ENCODE measurements at places on chromosomes 12 and 14.

- DNase-seq, result no peak
These were observed 173.5 kb downstream of the CHST11 start for GRCh38 chr12:104630230-104630670.

DNA sequence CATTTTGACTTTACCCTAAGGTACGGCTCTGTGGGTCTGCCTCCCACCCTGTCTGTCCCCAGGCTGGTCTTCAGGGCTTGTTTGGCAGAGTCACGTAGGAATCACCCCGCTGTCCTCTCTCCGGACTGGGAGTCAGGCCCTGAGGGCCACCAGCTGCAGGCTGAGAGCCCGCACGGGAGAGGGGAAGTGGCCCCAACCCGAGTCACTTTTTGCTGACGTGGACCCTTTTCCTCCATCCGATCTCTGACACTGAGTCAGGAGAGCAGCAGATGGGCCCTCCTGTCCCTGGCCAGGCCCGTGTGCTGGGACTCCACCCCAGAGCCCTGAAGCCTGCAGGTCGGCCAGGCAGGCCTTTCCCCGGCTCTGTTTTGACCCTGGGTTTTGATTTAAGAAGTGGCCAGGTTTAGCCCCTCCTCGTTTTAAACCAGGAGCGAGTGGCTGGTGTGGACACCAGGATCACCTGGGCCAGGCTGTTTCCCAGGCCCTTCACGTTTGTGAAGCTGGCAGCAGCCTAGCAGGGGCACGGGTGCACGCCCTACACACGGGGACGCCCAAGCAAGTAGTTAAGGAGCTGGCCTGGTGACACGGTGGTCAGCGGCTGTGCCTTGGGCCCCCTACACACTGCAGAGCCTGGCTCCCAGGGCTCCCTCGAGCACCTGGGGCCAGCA is 12.5 kb upstream of the TEX22 start:
- no peak for DNase-seq

DNA sequence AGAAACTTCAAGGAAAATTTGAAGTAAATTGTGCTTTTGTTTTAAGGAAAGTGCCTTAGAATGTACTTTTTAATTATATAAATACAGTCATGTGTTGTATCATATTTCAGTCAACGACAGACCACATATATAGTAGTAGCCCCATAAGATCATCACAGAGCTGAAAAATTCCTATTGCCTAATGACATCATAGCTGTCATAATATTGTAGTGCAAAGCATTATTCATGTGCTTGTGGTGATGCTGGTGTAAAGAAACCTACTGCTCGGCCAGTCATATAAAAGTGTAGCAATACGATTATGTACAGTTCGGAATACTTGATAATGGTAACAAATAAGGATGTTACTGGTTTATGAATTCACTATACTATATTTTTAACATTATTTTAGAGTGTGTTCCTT is 198.9 kb upstream of the SLC16A7 start:
- no peak for DNase-seq

DNA sequence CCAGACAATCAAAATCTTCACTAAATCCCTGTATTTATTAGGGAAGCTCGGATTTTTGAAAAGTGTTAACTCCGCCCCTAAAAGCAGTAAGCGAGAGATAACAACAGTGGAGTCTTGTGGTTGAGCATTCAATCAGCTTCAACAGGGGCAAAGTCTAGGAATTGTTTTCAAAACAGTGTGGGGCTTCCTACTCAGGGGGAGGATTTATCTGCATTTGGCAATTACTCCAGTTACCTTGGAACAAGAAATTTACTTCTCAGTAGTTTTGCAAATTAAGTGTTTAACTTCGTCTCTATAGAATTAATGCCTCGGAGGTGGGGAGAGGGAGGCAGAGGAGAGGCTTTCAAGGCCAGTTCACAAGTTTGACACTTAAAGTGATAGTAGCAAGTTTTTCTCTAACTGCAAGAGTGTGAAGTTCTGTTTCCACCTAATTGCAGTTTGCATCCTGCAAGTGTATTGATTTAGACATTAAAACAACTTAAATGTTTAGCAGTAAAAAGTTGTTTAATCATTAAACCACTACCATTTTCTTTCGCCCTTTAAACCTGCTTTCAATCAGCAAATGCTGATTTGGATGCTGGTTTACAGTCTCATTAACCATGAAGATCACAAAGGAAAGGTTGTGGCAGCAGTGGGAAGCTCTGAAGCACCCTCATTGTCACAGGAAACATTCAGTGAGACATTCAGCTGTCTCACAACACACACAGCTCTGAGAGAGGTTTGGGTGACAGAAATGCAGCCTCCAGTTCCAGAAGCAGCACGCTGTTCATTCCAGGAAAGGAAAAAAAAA is 102.0 kb downstream of the HMGA2 start:
- no peak for DNase-seq

GRCh38 chr14:52690983-52691760 is 4.2 kb downstream of the ERO1A start:
- DNase-seq, result no peak

- DNase-seq, result no peak
These were observed 11.9 kb downstream of the MYH6 start for GRCh38 chr14:23396126-23396525.

- no peak for DNase-seq
These were observed 248.6 kb upstream of the KRR1 start for GRCh38 chr12:75759842-75760572.

DNA sequence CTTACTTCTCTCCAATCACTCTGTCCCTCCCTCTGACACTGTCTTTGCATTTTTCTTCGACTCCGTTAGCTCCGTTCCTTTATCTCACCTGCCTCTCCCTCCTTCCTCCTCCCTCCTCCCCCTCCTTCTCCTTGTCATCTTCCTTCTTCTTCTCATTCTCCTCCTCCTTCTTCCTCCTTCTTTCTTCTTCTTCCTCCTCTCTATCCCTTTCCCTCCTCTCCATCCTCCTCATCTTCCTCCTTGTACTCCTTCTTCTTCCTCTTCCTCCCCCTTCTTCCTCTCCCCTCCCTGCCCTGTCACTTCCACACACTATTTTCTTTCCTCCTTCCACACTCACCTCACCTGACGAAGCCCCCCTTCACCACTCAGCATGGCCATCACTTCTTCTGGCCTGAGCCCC is 53.0 kb downstream of the HSPB8 start:
- no peak for DNase-seq
